Activated CD4-positive, alpha-beta memory T cell treated with anti-CD3 and anti-CD28 coated beads, Interleukin-2, amount 10 ng/mL, durations not matched to agents 7 days and 5 days (primary cell): ENCODE measurements at places on chromosomes 12 and 14. TPM values are rescaled to one million over a fixed set of nuclear protein-coding genes. Genes with fewer than 3 reads are reported as not detected.

- no peak overlapping the region for H3K4me3 ChIP-seq
- no peaks in the 10 kb centered on the region for H3K36me3 ChIP-seq
- H3K27me3 ChIP-seq, result peaks cover 44% of the 10 kb centered on the region
- H3K27ac ChIP-seq, result no peak overlapping the region
- H3K4me1 ChIP-seq, result no peaks in the 10 kb centered on the region
- no peak for DNase-seq
Measured at GRCh38 chr12:53806721-53807120, 54.9 kb upstream of the CISTR start.

DNA sequence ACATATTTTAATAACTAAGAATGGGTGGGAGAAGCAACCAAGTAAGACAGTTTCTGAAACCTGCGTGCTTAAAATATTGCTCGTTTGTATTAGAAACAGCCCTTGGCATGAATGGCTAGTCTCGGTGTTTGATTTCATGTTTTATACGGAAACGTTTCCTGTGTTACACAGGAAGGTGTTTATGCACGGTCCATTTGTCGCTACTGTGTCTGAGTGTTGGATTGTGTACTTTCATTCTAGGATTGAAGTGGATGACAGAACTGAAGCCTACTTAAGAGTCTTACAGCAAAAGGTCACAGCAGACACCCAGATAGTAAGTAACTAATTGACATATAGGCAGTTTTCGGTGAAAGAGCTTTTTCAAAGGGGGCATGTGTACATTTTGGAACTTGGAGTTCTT is 19.6 kb downstream of the PIWIL1 start:
- no peaks in the 10 kb centered on the region for H3K4me1 ChIP-seq
- H3K27me3 ChIP-seq, result peaks cover 2% of the 10 kb centered on the region
- no peak overlapping the region for H3K27ac ChIP-seq
- no peaks in the 10 kb centered on the region for H3K36me3 ChIP-seq
- no peak for DNase-seq

DNA sequence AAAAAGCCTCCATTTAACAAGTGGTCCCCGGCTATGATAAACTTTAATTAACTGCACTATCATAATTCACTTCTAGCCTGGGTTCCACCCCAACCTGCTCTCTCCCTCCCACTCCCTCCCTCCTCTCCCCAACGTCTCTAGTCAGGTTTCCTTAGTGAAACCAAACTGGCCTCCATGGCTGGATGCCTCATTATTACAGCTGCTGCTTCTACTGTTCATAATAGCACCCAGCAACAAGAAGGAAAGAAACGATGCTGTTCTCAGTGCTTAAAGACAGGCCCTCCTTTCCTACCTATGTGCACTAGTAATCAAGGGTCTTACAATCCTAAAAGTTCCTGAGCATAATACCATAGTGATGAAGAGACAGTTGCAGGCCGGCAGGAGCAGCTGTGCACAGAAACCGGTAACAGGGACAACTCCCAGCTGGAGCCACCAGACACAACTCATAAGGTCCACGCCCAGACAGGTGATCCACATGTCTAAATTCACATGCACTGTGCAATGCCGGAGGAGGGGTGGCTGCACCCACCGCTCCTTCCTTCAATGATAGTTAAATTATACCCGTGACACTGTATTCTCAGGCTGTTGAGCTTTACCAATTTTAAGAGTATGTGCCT is 6.2 kb downstream of the IRF2BPL start:
- H3K27ac ChIP-seq, result peak overlapping the region; percentile 84
- H3K27me3 ChIP-seq, result no peaks in the 10 kb centered on the region
- peak; percentile 38 for DNase-seq
- peaks cover 31% of the 10 kb centered on the region for H3K36me3 ChIP-seq

HOXC6 gene
- total RNA-seq, result not detected

DNA sequence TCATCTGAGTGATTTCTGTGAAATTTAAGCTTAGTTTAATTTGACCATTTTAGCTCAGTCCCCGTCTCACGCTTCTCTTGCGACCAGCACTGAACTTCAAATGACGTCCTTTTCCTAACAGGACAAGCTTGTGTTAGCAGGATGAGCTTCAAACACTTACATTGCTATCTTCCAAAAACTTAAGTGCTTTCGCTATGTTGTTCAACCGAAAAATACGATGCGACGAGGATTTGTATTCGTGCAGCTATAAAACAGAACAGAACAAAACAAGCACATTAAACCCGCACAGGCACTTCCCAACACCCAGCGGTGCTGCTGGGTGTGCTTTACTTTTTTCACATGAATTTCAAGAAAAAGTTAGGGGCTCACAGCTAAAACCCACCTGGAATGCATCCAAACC is 64.2 kb upstream of the DICER1 start:
- H3K4me3 ChIP-seq, result no peak overlapping the region
- H3K4me1 ChIP-seq, result no peaks in the 10 kb centered on the region
- no peak overlapping the region for H3K27ac ChIP-seq
- no peaks in the 10 kb centered on the region for H3K36me3 ChIP-seq
- DNase-seq, result no peak

CAPZA3 gene
- not detected for total RNA-seq

GRCh38 chr12:118256352-118256751 is 116.4 kb downstream of the TAOK3 start:
- H3K4me3 ChIP-seq, result no peak overlapping the region
- no peak for DNase-seq
- H3K36me3 ChIP-seq, result peaks cover 37% of the 10 kb centered on the region
- no peaks in the 10 kb centered on the region for H3K4me1 ChIP-seq
- H3K27ac ChIP-seq, result no peak overlapping the region

GRCh38 chr14:63435204-63435603 is 108.0 kb downstream of the PPP2R5E start:
- no peaks in the 10 kb centered on the region for H3K27me3 ChIP-seq
- H3K4me3 ChIP-seq, result no peak overlapping the region
- no peaks in the 10 kb centered on the region for H3K36me3 ChIP-seq

DNA sequence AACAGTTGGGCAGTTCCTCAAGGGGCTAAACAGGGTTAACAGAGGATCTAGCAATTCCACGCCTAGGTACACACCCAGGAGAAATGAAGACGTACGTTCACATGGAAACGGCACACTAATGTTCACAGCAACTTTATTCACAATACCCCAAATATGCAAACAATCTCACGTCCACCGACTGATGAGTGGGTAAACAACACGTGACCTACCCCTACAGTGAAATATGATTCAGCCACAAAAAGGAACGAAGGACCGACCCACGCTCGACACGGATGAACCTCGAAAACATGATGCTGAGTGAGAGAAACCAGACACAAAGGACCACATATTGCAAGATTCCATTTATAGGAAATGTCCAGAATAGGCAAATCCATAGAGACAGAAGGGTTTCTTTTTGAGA is 112.7 kb downstream of the NCOR2 start:
- H3K4me1 ChIP-seq, result peaks cover 78% of the 10 kb centered on the region
- peaks cover 23% of the 10 kb centered on the region for H3K36me3 ChIP-seq
- H3K4me3 ChIP-seq, result peak overlapping the region; percentile 12
- no peak for DNase-seq

DNA sequence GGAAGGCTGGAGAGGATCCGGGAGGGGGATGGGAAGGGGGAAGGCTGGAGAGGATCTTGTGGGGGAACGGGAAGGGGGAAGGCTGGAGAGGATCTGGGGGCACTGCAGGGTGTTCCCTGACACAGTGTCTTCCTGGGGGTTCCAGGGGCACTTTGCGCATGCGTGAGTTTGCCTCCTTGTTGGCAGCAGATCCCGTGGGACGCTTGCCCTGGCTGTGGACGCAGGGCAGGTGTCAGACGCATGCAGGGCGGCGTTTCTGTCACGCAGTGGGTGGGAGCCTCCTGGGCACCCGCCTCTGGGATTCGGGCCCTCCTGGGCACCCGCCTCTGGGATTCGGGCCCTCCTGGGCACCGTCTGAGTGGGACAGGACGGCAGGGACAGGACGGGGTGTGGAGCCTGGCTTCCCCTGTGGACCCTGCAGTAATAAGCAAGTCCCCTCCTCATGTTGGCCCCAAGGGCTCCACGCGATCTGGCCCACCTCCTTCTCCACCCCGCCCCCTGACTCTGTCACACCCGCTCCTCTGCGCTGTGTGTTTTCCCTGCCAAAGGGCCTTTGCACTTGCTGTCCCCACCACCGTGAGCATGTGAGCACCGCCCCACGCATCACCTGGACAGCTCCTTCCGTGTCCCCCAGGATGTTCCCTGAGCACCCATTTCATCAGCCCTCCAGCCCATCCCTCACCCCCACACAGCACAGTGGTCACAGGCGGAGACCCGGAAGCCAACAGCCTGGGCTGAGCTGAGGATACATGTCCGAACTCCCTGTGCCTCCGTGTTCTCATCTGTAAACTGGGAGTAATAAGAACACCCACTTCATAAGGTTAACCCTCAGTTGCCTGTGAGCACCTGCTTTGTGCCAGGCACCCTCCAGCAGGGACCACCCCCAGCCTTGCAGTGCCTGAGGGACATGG is 4.4 kb downstream of the MMP17 start:
- H3K27me3 ChIP-seq, result peaks cover 22% of the 10 kb centered on the region
- no peak overlapping the region for H3K4me3 ChIP-seq
- no peak overlapping the region for H3K27ac ChIP-seq
- no peaks in the 10 kb centered on the region for H3K36me3 ChIP-seq
- peaks cover 11% of the 10 kb centered on the region for H3K4me1 ChIP-seq

CHGA gene
- not detected for total RNA-seq

- no peak overlapping the region for H3K4me3 ChIP-seq
- no peaks in the 10 kb centered on the region for H3K4me1 ChIP-seq
- no peak for DNase-seq
Measured at GRCh38 chr12:88338486-88338885, 196.4 kb downstream of the TMTC3 start.

SERPINA10 gene
- total RNA-seq, result not detected

DNA sequence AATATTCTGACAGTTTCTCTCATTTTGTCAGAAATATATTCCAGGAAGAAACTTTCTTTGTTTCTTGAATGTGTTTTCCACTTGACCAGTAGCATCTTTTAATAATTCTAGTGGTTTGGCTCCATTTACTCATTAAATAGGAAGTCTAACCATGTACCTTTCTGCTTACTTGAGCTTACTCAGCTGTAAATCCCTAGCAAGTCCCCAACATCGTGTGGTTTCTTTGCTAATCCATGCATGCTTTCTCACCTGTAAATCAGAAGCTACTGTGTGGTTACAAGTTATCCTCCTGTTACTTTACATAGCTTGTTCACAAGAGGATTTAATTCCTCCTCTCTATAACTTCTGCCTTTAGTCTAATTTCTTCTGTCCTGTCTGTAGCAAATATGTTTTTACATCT is 227.7 kb downstream of the FSCB start:
- H3K36me3 ChIP-seq, result no peaks in the 10 kb centered on the region
- no peak overlapping the region for H3K4me3 ChIP-seq
- H3K27me3 ChIP-seq, result no peaks in the 10 kb centered on the region
- H3K27ac ChIP-seq, result no peak overlapping the region
- H3K4me1 ChIP-seq, result no peaks in the 10 kb centered on the region
- DNase-seq, result no peak

C3AR1 gene
- 12.2 TPM for total RNA-seq

ADAM21 gene
- not detected for total RNA-seq

DNA sequence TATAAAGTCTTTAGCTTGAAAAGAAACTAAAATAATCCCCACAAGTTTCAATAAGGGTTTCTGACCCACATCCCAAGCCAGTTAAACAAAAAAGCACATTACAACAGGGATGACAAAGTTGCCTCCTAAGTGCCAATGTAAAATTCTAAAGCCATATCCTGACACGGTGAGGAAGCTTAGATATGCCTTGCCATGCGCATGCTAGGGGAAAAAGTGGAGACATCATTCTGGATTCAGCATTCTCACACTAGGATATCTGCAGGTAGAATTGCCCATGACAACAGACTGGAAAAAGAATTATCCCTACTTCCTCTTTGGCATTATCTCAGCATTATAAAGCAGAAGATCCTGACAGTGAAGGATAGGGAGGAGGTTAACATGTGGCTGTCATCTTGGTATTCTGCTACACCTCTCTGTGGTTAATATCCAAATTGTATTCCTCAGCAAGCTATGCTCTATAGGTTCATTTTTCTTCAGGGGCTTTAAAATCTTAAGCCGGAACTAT is 4.9 kb downstream of the DUSP6 start:
- peak overlapping the region; percentile 91 for H3K27ac ChIP-seq
- H3K4me3 ChIP-seq, result peak overlapping the region; percentile 98
- no peaks in the 10 kb centered on the region for H3K27me3 ChIP-seq
- H3K4me1 ChIP-seq, result peaks cover 54% of the 10 kb centered on the region

DNA sequence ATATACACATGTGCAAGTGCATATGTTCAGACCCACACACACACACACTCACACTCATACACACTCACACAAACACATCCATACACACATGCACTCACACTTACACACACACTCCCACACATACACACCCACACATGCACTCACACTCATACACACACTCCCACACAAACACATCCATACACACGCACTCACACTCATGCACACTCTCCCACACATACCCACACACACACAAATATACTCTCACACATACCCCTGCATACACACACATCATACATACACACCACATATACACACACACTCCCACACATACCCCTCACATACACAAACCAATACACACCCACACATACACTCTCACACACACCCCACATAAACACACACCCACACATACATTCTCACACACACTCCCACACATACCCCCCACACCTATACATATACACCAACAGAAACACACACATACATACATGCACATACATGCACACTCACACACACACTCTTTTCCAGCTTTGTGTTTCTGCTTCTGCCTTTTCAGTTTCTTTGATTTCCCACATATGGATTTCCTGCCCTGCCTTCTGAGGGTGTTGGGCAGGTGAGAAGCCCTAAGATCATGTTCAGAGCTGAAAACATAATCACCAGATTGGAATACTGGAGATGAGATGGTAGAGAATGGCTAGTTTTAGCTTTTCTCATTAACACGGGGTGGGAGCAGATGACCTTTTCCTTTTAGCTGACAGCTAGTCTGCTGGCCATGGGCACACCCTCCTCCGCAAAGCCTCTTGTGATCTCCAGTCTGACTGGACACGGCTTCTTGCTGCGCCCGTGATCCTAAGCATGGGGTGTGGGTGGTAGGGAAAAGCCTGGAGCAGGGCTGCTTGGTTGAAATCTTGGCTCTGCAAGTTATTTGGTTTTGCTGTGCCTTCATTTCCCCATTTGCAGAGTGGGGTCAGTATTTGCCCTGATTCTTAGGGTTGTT is 214.0 kb downstream of the CHST11 start:
- H3K4me3 ChIP-seq, result peak overlapping the region; percentile 45
- peaks cover 55% of the 10 kb centered on the region for H3K4me1 ChIP-seq
- H3K27me3 ChIP-seq, result no peaks in the 10 kb centered on the region
- peaks cover 23% of the 10 kb centered on the region for H3K36me3 ChIP-seq

DNA sequence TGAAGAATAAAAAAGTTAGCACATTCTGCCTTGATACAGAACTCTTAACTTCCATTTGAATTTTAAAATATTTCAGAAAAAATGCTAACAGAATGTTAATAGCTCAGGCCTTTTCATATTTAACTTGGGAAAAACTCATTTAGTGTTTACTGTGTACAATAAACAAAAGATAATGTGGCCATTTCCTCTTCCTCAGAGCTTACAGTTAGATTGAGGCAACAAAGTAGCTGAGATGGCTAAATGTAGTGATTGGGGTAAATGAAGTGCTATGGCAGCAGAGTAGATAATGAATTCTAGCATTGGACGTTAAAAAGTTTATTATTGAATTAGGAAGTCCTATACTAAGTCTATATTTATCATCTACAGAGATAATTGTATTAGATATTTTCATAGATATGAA is 12.7 kb downstream of the CPSF2 start:
- H3K4me3 ChIP-seq, result no peak overlapping the region
- no peaks in the 10 kb centered on the region for H3K27me3 ChIP-seq
- peaks cover 54% of the 10 kb centered on the region for H3K36me3 ChIP-seq
